Transverse colon (tissue), 4 donors: ENCODE measurements at places on chromosomes 1 and 21. TPM values are rescaled to one million over a fixed set of nuclear protein-coding genes. Genes with fewer than 3 reads are reported as not detected.

Gene SLC6A17
- total RNA-seq: under 0.01 TPM

Gene CRABP2
- total RNA-seq: not detected

Gene CPLANE2
- 5.2 TPM for total RNA-seq

Gene SLC6A9
- total RNA-seq: 29.9 TPM

DNA sequence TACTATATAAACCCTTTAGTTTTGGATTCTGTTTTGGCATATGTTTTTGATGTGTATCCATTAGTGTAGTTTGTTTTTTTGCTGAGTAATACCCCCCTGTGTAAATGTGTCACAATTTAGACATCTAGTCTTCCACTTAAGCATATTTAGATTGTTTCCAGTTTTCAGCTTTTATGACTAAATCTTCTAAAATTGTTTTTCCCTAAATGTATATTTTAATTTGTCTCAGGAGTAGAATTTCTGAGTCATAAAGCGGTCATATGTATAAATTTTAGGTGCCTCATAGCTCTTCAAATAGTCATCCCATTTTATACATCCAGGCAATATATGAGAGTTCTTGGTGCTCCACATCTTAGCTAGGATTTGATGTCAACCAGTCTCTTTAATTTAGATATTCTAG, 1348.0 kb downstream of the MRPL39 start:
- H3K4me3 ChIP-seq: no peak overlapping the region
- DNase-seq: no peak
- H3K4me1 ChIP-seq: no peaks in the 10 kb centered on the region
- no peak overlapping the region for H3K27ac ChIP-seq
- no peaks in the 10 kb centered on the region for H3K27me3 ChIP-seq

- no peaks in the 10 kb centered on the region for H3K36me3 ChIP-seq
- no peak overlapping the region for H3K4me3 ChIP-seq
- H3K27me3 ChIP-seq: no peaks in the 10 kb centered on the region
- no peaks in the 10 kb centered on the region for H3K4me1 ChIP-seq
- no peak for DNase-seq
Measured at GRCh38 chr1:41640141-41640751, 155.8 kb upstream of the EDN2 start.

- peaks cover 34% of the 10 kb centered on the region for H3K27me3 ChIP-seq
- no peak overlapping the region for H3K4me3 ChIP-seq
- H3K27ac ChIP-seq: no peak overlapping the region
- no peaks in the 10 kb centered on the region for H3K36me3 ChIP-seq
Measured at GRCh38 chr1:29893046-29893723, 656.9 kb downstream of the PTPRU start.

DNA sequence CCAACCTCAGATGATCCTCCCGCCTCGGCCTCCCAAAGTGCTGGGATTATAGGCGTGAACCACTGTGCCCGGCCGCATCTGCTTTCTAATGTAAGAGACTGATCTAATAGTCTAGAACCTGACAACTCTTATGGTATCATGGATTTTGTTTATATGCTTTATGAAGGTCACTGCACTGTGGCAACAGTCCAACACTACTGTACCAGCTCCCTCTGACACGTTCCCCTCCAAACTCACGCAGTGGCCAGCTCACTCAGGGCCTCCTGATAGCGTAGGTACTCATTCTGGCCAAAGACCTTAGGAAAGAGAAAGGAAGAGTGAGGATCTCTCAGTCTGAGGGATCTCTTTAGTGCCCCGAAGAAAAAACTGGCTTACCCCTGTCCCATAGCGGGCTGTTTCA, 6.0 kb upstream of the CFAP141 start:
- no peaks in the 10 kb centered on the region for H3K36me3 ChIP-seq
- no peak for DNase-seq
- H3K27ac ChIP-seq: no peak overlapping the region
- no peaks in the 10 kb centered on the region for H3K4me1 ChIP-seq

GRCh38 chr1:154431586-154432373, 26.6 kb downstream of the IL6R start:
- H3K27ac ChIP-seq: peak overlapping the region; percentile 93
- H3K27me3 ChIP-seq: no peaks in the 10 kb centered on the region
- H3K4me3 ChIP-seq: no peak overlapping the region
- peaks cover 77% of the 10 kb centered on the region for H3K4me1 ChIP-seq
- no peaks in the 10 kb centered on the region for H3K36me3 ChIP-seq
- DNase-seq: no peak

- DNase-seq: no peak
- no peaks in the 10 kb centered on the region for H3K27me3 ChIP-seq
- no peak overlapping the region for H3K27ac ChIP-seq
Measured at GRCh38 chr1:58361134-58361533, 185.4 kb downstream of the OMA1 start.
